ENCODE measurements at places on chromosomes 6 and 20.

GRCh38 chr6:151063352-151063751, 176.4 kb upstream of the AKAP12 start:
- DNase-seq: no peak

GRCh38 chr6:15351631-15352030, 105.8 kb downstream of the JARID2 start:
- DNase-seq: no peak

GRCh38 chr6:145279993-145280392, 455.3 kb downstream of the EPM2A start:
- no peak for DNase-seq

DNA sequence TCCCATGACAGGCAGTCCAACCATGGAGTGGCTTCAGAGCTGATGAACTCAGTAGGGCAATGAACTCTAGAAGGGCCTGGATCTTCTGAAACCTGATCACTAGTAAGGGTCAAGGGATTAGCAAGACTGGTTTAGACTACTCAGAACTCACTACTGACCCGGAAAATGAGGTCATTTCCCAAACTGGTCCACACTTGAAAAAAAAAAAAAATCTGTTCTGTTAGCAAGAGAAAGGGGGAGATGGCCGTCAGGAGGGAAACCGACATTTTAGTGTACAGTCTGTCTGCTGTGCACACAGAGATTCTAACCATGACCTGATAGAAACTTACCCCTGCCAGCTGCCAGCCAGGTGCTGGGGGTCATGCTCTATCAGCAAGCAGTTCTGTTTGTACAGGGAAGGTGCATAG, 262.4 kb upstream of the AGPAT4 start:
- DNase-seq: no peak

- DNase-seq: no peak
Observed at GRCh38 chr6:39819228-39819627, 27.1 kb downstream of the DAAM2 start.

DNA sequence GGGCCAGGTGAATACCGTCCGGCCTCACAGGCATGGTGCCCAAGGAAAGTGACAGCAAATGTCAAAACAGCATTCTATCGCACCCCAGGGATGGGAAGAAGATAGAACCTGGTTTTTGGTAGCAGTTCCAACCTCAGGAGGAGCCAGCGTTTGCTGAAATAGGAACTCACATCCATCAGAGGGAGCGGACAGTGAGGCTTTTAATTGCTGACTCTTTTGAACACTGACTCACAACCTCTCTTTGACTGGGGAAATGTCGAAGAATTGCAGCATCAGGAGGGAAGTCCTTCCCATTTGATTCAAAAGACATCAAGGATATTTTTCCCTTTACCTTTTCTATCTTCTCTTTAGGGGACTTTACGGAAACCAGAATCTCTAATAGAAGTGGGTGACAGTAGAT, 114.2 kb downstream of the UNC5CL start:
- DNase-seq: no peak

DNA sequence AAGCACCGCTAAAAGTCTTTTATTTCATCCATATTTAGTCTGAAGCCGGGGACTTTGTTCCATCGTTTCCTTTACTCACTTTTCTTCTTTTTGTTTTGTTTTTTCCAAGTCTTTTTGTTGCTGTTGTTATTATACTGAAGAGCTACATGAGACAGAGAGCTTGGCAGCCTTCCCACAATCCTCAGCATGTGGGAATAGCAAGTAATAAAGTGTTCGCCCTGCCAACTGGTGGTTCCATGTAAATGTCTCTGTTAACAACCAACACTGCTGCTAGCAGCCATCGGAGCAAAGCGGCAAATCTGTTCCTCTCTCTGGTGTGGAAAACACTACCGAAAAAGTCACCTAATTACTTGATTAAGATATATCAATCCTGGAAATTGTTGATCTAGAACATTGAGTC, 437.8 kb upstream of the ID4 start:
- no peak for DNase-seq

DNA sequence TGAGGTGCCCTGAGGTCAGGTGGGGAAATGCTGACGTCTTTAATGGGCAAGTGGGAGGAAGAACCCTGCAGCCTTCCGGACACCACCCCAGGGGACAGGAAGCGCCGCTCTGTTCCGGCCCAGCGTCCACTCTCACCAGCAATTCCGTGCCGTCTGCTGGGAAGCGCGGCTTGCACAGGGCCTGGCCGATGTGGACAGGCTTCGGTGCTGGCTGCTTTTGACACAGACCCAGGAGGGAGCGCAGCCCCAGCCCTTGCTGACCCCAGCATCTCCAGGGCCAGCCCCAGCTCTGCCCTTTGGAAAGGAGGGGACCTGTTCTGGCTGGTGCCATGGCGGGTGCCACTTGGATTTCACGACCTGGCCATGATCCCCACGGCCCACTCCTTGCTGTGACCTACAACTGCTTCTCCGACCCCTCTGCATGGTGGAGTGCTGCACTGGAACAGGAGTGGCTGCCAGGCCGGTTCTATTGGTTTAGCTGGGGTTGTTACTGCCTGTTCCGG, 123.2 kb downstream of the DLL1 start:
- no peak for DNase-seq

GRCh38 chr6:40962241-40962640, 76.8 kb downstream of the UNC5CL start:
- DNase-seq: no peak

DNA sequence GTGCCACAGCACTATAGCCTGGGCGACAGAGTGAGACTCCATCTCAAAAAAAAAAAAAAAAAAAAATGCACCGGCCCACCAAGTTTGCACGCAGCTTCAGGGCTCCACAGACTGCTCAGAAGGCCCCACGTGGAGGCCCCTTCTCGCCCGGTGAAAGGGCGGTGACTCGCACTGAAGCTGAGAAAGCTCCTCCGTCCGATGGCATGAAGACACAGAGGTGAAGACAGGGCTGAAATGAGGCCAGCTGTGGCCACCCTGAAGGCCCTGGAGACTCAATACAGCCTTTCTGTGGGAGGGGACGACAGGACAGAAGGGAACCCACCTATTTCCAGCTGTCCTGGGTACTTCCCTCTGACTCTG, 84.0 kb downstream of the PTPN1 start:
- DNase-seq: no peak

DNA sequence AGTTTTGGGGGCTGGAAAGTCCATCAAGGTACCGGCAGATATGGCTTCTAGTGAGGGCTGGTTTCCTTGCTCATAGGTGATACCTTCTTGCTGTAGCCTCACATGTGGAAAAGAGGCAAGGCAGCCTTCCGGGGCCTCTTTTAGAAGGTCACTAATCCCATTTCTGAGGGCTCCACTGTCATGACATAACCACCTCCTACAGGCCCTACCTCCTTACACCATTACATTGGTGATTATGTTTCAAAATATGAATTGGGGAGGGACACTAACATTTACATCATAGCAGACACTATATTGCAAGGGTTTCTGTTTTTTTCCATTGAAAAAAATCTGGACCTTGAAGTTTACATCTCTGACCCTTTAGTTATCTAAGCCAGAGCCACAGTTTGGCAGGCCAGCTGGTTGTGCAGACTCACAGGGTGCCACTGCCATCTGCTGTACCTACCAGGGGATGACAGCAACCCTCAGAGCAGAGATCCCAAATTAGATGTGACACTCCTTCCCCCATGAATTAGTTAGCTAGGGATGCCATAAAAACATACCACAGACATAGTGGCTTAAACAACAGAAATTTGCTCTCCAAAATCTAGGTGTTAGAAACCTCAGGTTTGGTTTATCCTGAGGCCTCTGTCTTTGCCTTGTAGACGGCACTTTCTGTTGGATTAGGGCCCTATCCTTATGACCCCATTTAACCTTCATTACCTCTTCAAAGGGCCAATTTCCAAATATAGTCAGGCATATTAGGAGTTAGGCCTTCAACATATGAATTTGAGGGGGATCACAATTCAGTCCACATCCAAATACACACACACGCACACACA, 166.4 kb upstream of the RNF217 start:
- no peak for DNase-seq

GRCh38 chr6:6565488-6565887, 23.0 kb upstream of the LY86 start:
- no peak for DNase-seq

- no peak for DNase-seq
Observed at GRCh38 chr6:47524136-47524845, 46.7 kb downstream of the CD2AP start.

DNA sequence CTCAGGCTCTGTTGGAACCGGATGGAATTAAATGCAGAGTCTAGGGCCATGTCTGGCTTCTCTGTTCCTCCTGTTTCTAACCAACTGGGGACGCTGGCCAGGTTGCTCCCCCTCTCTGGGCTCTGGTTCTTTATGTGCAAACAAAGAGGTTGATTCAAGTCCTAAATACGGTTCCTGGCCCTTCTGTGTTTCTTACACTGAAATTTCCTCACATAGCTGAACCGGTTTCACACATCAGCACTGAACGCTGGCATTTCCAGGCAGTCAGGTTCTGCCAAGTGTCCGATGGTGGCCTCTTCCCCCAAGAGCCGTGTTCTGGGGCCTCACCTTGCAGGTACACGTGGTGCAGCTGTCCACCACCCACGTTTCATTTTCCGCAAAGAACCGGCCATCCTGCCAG, 13.5 kb downstream of the THBS2 start:
- no peak for DNase-seq

DNA sequence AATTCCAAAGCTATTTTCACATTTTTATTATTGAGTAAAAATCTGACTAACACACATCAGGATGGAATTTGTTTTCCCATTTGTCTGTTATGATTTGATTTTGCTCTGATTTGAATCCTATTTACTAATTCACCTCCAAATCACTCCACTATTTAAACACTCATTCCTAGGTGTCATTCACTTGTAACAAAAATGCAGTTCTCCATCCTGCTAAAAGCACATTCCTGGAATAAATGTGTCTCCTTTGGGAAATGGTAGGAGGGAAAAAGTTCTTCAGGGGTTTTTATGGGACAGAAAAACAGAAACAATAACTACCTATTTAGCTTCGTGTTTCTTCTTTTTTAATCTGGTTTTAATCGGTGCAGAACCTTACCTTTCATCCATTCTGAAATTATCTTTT, 494.1 kb upstream of the CITED2 start:
- no peak for DNase-seq

GRCh38 chr6:27091661-27092315, 155.7 kb upstream of the PRSS16 start:
- no peak for DNase-seq

DNA sequence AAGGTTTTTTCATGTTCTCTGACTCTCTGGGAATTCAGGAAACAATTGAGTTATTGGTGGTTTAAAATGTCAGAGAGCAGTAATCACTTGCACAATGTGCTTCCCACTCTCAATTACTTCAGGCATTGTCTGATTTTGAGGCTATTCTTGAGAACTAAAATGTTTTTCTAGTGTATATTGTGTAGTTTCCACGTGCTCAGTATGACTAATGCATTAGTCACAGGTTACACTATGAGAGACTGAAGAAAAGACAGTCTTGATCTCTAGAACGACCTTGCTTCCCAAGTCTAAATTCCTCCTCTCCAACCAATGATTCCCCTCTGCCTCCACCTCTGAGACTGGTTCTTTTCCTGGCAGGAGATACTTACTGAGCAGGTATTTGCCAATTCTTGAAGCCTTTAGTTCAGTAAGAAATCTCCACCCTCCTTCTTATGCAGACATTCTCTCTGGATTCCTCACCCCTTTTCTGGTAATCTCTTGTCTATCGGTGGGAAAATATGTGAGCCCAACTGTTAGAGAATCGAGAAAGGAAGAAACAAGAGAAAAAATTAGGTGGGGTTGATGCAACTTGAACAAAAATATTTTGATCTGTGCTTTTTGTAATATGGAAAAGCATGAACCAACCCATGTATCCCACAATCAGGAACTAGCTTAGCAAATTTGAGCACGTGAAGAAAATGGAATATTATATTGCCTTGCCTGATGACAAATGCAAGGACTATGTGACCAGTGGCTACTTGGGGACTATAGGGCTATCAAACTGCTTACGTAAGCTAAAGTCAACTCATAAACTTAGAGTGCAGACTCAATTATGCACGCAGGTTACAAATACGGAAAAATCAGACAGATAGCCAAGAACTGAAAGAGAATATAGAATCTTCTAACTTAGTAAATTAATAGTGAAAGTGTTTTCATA, 61.1 kb upstream of the SLC22A16 start:
- no peak for DNase-seq

GRCh38 chr20:542777-543368, 717 bp downstream of the CSNK2A1 start:
- DNase-seq: no peak

DNA sequence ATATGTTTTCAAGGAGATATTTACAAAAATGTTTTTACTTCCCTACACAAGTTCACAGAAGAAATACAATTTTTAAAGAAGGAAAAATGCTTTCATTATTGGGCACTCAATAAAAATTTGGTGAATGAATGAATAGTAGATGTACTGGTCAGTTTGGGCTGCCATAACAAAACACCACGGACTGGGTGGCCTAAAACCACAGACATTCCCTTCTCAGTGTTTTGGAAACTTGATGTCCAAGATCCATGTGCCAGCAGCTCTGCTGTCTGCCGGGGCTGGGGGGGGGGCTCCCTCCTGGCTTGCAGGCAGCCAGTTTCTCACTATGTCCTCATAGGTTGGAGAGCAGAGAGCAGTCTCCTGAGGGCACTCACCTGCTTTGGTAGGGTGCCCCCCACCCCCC, 62.0 kb downstream of the FAM120B start:
- DNase-seq: no peak

- no peak for DNase-seq
Observed at GRCh38 chr20:19747903-19748302, 10.2 kb upstream of the RIN2 start.

DNA sequence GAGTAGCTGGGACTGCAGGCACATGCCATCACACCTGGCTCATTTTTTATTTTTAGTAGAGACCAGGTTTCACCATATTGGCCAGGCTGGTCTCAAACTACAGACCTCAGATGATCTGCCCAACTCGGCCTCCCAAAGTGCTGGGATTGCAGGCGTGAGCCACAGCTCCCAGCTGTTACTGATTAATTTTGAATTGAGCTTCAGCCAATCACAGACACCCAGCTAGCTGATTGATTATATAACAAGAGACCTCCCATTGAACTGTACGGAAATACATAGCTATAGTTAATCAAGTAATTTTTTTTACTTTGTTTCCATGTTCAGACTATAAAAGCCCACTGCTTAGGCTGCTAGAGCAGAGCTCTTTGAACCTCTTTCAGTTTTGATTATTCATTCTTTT, 31.6 kb downstream of the PKIB start:
- no peak for DNase-seq

GRCh38 chr6:75727206-75727605, 21.8 kb upstream of the MYO6 start:
- no peak for DNase-seq

DNA sequence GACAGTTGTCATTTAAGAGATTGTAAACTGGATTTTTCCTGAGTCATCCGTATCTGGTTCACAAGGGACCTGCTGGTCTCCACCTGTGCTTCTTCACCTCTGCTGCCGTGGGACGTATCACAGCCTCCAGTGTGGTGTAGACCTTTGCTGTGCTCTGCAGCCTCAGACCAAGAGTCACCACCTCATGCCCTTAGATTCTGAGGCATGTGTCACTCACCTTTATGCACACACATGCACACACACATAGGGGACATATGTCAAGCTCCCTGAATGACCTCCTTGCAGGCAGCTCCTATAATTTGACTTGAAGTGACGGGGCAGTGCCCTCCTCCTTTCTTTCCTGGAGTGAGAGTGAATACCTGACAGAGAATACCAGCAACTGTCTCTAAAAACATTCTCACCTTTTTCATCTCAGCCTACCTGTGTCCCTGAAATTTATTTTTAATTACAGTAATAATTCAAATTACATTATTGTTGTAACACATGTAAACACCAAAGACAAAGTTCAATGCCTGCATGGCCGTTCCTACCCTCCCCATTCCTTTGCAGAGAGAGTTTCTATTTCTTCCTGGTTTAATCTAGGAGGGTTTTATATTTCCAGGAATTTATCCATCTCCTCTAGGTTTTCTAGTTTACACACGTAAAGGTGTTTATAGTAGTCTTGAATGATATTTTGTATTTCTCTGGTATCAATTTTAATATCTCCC, 3.5 kb downstream of the SLC17A4 start:
- no peak for DNase-seq

Data from esophagus squamous epithelium (tissue), 5 donors.